ENCODE measurements at places on chromosomes 16 and 17.

- no peak for DNase-seq
Observed at GRCh38 chr16:29784901-29785500, 5.5 kb upstream of the KIF22 start.

- DNase-seq = no peak
Observed at GRCh38 chr16:3413730-3414379, 12.8 kb downstream of the ZNF174 start.

GRCh38 chr17:82876602-82877379, 37.0 kb upstream of the ZNF750 start:
- DNase-seq = peak; percentile 71

- DNase-seq = no peak
Observed at GRCh38 chr17:40960144-40960543, 6.6 kb downstream of the KRT39 start.
